M059J (cell line): ENCODE measurements at places on chromosomes 2 and 18. TPM values are rescaled to one million over a fixed set of nuclear protein-coding genes. Genes with fewer than 3 reads are reported as not detected.
A peak's percentile ranks its signal among the peaks of the same experiment; 100 is the strongest.

The SERPINB2 gene
- 24.2 and 26.6 TPM in 2 replicates for total RNA-seq

The BUB1 gene
- 68.2 and 82.4 TPM in 2 replicates for total RNA-seq

DNA sequence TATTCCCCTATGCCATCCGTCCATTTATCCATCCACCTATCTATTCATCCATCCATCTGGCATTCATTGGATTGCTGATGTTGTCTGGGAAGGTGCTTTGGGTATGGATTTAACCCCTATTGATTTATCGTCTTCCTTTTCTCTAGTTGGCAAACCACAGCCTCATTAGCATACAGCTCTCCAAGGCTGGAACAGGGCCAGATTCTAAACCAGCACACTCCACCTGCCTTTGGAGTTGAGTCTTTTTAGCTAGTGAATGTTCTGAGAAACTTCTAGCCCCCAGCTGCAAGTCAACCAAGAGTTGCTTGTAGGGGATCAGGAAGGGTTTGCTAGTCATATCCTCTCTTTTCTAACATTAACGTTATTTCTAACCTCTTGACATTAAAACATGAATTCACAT lies 90.7 kb downstream of the NRP2 start:
- DNase-seq: no peak

GRCh38 chr2:162462911-162463310 lies 119.0 kb downstream of the GCA start:
- DNase-seq: peak; percentile 31

- DNase-seq: peak; percentile 11
These were observed 367.4 kb upstream of the MYT1L start for GRCh38 chr2:2698182-2699120.

DNA sequence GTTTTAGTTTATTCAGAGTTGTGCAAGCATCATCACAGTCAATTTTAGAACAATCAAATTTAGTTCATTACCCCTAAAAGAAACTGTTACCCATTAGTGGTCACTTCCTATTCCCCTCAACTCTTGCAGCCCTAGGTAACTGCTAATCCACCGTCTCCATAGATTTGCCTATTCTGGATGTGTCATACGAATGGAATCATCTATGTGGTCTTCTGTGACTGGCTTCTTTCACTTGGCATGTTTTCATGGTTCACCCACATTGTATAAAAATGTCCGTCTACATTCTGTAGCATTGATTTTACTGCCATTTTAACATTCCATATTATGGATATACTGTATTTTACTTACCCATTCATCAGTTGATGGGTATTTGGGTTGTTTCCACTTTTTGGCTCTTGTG lies 5.3 kb upstream of the CEP68 start:
- peak; percentile 81 for DNase-seq

- DNase-seq: no peak
These were observed 795.7 kb downstream of the DCC start for GRCh38 chr18:53135654-53136053.

The HRH4 gene
- total RNA-seq: not detected in 2 replicates

DNA sequence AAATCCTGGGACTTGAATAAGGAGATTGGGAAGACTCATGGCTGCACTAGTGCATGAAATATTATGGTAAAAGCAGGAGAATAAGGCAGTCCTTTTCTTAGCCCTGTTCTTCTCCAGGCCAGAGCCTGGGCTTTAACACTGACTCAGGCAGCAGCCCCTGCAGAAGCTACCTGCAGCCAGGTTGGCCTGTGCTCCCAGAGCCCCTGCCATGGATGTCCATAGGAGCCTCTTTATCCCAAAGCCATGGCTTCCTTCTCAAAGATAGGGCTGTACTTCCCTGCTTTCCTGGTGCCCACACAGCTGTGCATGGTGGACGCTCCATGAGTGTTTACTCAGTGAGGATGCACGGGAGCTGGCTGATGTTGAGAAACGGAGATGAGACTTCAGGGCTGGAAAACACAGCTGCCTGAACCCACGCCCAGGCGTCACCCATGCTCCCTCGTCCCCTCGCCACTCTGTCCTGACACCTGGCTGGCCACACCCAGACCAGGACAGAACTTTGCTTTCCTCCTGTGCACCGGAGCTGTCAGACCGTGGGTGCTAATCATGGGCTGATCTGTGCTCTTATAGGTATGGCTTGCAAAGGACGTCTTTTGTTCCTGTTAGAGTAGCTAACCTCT lies 135.5 kb downstream of the GLI2 start:
- DNase-seq: no peak

The FAM117B gene
- total RNA-seq: 1.3 and 4.7 TPM in 2 replicates

DNA sequence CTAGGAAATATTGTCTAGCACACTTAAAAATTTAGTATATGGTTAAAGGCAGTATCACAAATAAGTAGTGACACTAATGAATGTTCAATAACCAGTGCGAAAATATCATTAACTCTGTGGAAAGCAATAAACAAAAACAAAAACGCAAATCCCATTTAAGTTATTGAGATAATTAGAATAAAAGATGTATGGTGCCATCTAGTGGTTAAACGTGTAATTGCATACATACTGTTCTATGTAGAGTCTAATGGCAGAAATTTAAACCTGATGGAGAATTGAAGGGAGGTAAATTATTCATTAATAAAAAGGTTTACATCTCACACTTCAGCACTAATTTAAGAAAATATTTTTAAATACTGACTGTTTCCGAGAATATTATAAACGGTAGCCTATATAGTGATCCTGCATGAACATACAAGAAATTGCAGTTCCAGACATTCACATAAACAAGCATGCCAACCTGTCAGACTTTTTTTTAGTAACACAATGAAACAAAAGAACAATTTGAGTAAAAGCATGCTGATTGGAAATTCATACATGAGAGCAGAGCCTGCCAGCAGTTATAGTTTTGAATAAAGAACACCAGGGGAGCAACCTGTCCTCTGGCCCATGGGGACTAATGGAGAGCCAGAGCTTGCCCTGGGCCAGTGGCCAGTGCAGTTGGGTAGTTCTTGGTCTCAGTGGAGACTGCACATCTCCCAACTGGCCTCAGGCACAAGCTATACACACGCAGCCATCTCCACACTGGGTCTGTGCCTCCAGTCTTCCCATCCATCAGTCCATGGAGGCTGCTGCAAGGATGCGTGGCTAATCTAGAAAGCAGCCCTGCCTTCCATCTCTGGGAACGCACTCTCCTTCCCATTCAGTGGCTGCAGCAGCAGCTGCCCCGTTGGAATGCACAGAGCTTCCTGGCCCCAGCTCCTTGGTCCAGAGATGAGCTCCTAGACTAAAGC lies 28.0 kb downstream of the GCG start:
- DNase-seq: peak; percentile 63

The FAM110C gene
- 0.15 TPM in 1 of 2 replicates, not detected in the other for total RNA-seq

DNA sequence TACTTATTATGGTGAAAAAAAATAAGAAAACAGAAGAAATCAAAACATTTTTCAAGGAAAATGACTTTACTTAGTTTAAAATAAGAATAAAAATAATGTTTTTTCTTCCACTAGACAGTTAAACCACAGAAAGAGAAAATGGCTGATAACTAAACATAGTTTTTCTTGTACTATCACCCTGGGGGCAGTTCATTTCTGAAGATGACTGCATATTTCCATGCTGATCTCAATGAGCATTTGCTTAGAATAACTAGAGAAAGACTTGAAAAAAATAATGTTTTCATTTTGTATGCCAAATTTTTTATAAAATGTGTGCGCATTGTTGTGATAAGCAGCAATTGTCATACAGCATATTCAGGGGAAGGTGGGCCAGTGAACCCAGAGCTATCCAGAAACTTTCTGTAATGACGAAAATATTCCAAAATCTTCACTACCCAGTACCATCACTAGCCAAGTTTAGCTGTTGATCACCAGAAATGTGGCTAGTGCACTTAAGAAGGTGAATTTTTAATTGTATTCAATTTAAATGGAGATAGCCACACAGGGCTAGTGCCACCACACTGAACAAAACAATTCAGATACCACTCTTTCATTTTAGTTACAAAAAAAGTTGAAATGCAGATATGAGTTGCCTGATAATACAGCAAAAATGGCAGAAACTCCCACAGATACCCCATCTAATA lies 513.4 kb upstream of the NETO1 start:
- DNase-seq: peak; percentile 23

The KIF1A gene
- not detected in 2 replicates for total RNA-seq

The AP1S3 gene
- total RNA-seq: 3.0 and 5.4 TPM in 2 replicates

- DNase-seq: no peak
These were observed 95.7 kb downstream of the EFEMP1 start for GRCh38 chr2:55827855-55828254.

GRCh38 chr2:9639000-9639602 lies 8.3 kb upstream of the YWHAQ start:
- DNase-seq: no peak

The MTCL1 gene
- 16.0 and 28.2 TPM in 2 replicates for total RNA-seq

GRCh38 chr2:167114018-167114417 lies 225.7 kb downstream of the XIRP2 start:
- peak; percentile 18 for DNase-seq

- DNase-seq: no peak
These were observed 2.9 kb upstream of the SLC40A1 start for GRCh38 chr2:189583227-189584198.

The TSPYL6 gene
- not detected in 2 replicates for total RNA-seq

DNA sequence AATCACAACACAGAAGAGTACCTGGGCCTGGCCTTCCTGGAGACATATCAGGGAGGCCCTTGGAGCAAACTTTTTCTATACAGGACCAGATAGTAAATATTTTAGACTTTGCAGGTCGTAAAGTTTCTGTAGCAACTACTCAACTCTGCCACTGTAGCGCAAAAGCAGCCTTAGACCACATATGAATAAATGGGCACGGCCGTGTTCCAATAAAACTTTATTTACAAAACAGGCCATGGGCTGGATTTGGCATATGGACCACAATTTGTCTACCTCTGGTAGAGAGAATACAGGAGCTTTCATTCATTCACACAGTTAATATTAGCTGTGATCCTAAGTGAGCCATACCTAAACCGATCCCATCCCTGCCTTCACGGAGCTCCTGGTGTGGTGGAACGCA lies 98.6 kb upstream of the CAB39 start:
- DNase-seq: no peak

The RBM43 gene
- 1.3 and 3.2 TPM in 2 replicates for total RNA-seq

The DES gene
- total RNA-seq: 0.37 TPM in 1 of 2 replicates, not detected in the other

- DNase-seq: no peak
These were observed 52.9 kb downstream of the CRACDL start for GRCh38 chr2:98882971-98883779.

DNA sequence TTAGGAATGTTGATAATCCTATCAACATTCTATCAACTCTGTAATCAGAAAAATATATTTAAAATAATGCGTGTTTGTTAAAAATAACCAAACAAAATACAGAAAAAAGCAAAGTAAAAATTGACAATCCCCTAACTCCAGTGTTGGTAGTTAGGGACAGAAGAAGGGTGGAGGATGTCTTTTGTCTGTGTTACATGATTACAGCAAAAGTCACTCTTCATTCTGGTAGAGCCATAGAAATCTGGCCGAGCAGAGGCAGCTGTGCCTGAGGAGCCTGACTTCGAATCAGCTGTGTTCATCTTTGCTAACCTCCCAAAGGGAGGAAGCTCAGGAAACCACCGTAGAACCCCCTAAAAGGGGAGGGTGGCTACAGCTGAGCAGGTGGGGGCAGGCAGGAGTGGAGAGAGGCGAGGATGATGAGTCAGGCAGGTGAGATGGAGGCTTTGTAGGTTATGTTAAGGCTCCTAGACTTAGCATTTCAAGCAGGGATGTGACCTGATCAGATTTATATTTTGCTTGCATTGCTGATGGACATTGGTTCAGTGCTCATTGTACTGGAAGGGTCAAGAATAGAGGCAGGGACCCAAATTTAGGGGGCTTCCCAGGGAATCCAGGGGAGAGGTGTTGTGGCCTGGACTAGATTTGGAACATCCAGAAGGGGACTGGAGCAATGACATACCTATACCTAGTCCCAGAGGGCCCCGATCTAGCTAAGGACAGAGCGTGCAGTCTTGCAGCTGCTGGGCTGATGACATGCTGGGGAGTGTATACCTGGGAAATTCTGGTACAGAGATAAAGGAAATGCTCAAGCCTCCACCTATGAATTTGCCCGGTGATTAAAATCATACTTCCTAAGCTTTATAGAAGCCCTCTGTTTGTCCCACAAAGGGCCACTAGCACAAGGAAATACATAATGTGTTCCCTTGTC lies 95.7 kb downstream of the NEDD4L start:
- DNase-seq: no peak

The DSG4 gene
- total RNA-seq: not detected in 2 replicates

The TMEFF2 gene
- 0.12 and 0.34 TPM in 2 replicates for total RNA-seq

The C2orf15 gene
- total RNA-seq: 0.39 and 1.4 TPM in 2 replicates

GRCh38 chr18:23198217-23198845 lies 63.0 kb downstream of the CABLES1 start:
- no peak for DNase-seq

- DNase-seq: peak; percentile 88
These were observed 14.6 kb upstream of the DYNC2LI1 start for GRCh38 chr2:43759195-43759594.

The ODC1 gene
- total RNA-seq: 49.9 and 69.0 TPM in 2 replicates

The SCTR gene
- total RNA-seq: not detected in 2 replicates

DNA sequence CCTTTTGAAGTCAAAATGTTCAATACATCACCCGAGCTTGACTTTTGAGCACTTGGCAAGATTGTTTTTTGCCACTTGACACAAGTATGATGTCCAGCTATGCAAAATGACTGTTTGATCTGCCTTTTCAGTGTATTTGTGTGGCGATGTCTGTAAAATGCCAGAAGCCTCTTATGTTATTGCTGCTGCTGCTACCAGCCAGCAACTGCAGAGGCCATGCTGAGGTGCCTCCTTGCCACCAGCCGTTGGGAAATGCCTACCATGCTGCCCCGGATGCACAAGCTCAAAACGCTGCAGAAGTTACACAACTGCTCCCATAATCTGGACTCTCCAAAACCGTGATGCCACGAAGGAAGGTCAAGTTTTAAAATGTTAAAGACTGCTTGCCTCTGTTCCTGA lies 80.3 kb downstream of the RTN4 start:
- no peak for DNase-seq

DNA sequence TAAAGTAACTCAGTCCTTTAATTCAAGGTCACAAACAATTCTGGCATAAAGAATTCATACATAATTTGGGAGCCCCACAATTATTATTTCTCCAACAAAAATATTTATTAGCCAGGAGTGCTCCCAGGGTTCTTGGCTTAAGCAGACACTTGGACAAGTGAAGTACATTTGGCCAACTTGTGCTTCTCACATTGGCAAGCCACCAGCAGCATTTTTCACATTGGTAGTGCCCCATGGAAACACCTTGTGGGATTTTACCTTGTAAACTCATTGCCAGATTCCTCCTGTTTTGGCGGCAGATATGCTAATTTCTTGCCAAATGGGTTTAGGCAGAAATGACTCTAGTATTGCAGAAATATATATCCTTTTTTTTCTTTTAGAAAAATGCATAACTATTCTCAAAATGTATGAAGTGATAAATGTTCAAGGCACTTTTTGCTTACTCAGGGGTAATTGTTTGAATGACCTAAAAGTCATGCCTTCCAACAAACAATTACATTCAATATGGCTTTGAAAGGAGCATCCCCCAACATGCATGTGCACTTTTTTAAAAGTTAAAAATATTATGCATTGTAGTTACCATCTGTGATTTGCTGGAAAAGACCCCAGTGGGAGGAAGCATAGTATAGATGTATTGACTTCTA lies 113.5 kb downstream of the CSRNP3 start:
- peak; percentile 5 for DNase-seq

DNA sequence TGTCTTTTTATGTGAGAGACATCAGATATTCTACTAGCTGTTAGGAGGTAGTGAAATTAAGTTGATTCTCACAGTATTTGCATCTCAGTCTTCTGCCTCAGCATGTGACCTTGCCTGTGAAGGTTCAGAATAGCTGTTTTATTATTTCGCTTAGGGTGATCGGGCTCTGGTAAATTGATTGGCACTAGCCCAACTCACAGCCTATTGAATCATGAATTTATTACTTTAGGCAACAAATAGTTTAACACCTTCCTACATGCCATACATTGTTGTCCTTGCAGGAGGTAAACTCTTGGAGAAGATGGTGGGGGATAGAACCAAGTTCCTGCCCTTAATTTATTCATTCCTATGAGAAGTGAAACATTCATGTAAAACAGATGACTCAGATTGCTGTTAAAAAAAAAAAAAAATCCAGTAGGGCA lies 101.9 kb downstream of the GPD2 start:
- peak; percentile 49 for DNase-seq
